ENCODE measurements at places on chromosomes 5 and 9.

DNA sequence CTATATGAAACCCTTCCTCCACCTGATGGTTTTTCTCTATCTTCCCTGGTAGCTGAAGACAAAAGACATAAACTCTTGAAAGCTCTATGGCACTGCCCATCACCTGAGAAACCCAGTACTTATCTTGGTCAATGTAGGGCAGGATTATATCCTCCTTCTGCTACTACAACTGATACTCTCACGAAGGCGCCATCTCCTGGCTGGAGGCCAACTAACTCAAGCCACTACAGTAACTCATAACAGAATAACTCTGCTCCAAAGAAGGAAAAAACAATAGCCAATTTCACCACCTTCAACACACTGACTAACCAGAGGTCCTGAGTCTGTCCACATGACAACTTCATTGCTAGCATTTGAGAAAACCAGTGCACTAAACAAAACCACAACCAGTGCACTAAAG is 409.2 kb downstream of the CETN3 start:
- peak; percentile 12 for DNase-seq

GRCh38 chr5:54362434-54362833 is 52.1 kb upstream of the ARL15 start:
- no peak for DNase-seq

DNA sequence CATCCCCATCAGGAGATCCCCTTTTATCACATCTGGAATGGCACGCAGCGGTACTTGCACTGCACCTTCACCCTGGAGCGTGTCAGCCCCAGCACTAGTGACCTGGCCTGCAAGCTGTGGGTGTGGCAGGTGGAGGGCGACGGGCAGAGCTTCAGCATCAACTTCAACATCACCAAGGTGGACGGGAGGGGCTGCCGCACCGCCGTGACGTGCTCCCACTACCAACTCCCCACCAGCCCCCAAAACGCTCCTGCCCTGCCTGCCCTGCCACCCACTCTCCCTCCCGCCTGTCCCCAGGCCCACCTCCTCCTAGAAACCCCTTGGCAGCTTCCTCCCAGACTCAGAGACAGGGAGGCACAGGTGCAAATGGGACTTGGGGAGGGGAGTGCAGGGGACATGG is 20.7 kb downstream of the HK3 start:
- no peak for DNase-seq

DNA sequence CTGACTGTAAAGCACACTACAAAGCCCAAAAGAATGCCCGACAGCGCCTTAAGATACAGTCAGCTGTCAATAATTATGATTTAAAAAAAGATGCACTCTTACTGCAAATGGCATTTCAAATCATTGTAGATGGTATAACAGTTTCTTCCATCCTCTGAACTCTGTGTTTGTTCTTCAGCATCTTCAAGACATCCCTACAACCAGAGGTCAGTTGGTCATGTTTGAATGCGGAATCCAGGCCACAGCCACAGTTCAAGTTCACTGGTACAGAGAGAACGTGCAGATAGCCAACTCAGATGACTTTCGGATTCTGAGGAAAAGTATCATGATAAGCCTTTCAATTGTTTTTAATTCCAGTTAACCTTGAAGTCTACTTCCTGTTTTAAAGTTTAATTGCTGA is 8.7 kb upstream of the MYOT start:
- DNase-seq, result peak; percentile 17

- DNase-seq, result no peak
Observed at GRCh38 chr5:175920231-175920811, 47.8 kb downstream of the THOC3 start.

DNA sequence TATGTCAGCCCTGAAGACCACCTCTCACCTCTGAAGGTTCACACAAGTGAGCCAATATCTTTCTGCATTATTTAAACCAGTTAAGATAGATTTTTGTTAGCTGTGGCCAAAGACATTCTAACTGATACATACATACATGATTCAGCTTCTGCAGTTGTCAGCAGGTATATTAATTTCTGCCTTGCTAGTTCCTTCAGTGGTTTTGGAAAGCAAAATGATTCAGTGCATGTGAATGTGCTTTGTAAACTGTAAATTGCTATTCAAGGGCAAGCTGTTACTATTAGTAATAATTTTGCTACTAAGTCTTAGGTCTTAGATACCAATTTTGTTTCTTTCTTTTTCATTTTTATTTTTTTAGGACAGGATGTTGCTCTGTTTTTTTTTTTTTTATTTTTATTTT is 89.2 kb upstream of the ERBIN start:
- DNase-seq, result no peak

- peak; percentile 89 for DNase-seq
Observed at GRCh38 chr5:53478411-53479044, 1.9 kb upstream of the FST start.

DNA sequence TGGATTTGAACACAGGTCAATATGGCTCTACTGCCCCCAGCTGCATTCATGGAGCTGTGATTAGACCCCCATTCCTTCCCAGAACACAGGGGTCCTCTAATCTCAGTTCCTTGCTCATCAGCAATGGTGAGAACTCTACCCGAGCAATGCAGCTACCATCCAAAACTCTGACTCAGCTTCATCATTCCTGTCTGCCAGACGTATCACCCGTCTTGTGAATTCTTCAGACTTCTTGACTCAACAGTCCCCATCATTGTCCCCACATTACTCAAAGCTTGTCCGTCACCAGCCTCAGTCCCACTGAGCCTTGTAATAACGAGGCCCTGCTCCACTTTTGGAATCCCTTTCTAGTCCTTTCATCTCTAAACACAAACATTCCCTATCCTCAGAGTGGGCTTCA is 36.3 kb upstream of the STX17 start:
- no peak for DNase-seq

DNA sequence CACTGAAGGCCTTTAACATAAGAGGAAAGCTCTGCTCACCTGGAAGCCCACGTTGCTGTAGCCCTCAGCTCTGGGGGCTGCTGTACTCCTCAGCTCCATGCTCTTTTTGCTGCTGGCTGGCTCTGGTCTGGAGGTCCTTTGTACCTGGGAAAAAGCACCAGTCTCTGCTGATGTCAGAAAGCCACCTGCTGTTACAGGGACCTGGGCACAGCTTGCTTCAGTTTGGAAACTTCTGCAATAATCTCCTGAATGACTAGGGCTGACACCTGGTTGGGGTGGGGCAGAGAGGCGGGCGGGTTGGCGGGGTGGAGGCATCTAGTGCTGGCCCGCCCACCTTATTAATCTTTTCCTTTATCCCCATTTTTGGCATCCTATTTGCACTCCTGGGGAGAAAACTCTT is at the start of gene SLC28A3:
Gene SLC28A3 (minus strand): TSS at position 224 of the 400 bp plus-strand sequence. CDS start 125 bp downstream, at position 99.
- DNase-seq, result no peak

DNA sequence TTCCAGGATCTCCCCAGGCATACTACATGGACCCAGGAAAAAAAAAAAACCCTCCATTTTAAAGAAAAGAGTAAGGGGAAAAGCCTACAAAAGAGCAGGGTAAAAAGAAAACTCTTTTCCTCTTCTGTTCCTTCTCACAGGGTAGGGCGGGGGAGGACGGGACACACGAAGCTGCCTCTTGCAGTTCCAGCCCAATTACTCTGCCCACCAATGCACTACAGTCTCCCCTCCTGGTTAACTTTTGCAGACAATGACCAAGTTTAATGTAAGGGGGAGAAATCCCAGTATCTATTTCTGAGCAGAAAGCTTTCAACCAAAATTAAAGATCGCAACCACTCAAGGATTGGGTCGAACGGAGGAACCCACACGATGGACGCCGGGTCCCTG is 1.3 kb downstream of the BRD3 start:
- DNase-seq, result peak; percentile 57

GRCh38 chr9:137299203-137299565 is 2.9 kb downstream of the NRARP start:
- no peak for DNase-seq
